Activated T-cell treated with anti-CD3 and anti-CD28 coated beads for 1 hour (primary cell): ENCODE measurements at places on chromosomes 12 and 14.

- DNase-seq, result no peak
These were observed 25.6 kb upstream of the SLC2A3 start for GRCh38 chr12:7961395-7962178.

GRCh38 chr12:39237004-39237403 lies 205.9 kb downstream of the KIF21A start:
- no peak for DNase-seq

DNA sequence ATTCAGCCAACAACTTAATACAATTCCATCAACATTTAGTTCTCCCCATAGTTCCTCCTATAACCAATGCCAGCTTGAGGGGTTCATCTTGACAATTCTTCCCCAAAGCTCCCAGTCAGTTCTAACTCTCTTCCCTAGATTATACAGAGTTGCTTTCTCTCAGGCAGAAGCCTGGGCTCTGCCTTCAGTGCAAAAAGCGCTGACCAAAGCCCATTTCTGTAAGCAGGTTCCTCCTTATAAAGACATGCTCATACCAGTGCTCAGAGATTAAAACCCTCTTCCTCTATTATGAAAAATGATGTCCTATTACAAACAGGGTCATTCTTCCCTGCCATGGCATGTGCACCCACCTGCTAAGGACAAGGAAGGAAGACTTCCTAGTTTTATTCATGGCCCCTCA lies 16.2 kb downstream of the SPIC start:
- no peak for DNase-seq

DNA sequence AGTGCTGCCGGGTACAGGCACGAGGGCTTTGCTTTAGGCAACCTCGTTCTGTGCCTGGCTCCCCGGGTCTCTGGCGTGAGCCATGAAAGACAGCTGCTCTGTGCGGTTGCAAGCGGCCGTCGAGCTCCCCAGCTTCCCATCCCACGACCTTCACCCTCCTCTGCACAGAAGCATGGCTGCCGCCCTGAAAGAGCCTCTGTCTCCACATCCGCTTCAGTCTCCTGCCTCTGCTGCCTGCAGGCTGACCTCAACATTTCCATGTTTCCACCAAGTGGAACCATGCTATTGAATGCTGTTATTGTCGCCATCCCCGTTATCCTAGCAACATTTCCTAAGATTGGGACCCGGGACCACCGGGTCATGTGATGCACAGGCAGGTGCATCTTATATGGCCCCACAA lies 57.1 kb downstream of the KDM2B start:
- no peak for DNase-seq

- DNase-seq, result no peak
These were observed 359.3 kb downstream of the BCL11B start for GRCh38 chr14:98912655-98913054.

GRCh38 chr12:30909349-30910037 lies 17.1 kb upstream of the TSPAN11 start:
- DNase-seq, result no peak

GRCh38 chr12:92961949-92962348 lies 32.9 kb upstream of the EEA1 start:
- no peak for DNase-seq

DNA sequence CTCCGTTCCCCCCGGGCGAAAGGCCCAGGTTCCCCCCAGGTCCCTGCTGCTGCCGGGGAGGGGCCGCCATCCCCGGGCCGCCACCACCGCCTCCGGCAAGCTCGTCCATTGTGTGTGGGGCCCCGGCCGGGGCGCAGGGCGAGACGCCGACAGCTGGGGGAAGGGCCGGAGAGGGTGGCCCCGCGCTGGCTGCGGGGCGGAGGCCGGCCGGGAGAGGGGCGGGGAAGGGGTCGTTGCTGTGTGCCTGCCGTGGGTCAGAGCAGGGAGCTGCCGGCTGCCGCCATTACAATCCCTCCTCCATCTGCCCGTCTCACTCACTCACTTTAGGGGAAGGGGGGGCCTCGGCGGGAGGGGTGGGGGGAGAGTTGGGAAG lies at the start of gene STRN3:
Gene STRN3 (minus strand): TSS at position 303 of the 373 bp plus-strand sequence. CDS start 194 bp downstream, at position 109.
- no peak for DNase-seq

- no peak for DNase-seq
These were observed 185.1 kb upstream of the DDHD1 start for GRCh38 chr14:53338192-53338591.

DNA sequence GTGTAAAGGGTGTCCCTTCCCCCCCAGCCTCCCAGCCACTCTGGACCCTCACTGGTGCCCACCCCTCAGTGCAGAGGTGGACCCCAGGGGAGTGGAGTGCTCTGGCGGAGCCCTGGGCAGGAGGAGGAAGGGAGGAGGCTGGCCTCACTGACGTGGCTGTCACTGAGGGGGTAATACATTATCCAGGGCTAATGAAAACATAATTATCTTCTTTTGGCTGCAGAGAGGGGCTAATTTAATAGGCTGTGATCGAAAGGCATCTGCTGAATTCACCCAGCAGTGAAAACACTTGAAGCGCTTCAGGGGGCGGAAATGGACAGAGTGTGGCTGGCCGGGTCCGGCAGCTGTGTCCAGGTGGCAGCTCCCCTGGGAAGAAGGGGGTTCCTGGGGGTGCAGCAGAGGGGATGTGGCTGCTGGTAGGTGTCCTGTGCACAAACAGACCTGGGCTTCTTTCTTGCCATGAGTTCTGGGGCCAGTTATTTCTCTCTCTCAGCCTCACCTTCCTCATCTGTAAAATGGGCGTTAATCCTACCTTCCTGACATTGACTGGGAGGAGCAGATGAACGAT lies 3.7 kb upstream of the NOS1 start:
- DNase-seq, result no peak

DNA sequence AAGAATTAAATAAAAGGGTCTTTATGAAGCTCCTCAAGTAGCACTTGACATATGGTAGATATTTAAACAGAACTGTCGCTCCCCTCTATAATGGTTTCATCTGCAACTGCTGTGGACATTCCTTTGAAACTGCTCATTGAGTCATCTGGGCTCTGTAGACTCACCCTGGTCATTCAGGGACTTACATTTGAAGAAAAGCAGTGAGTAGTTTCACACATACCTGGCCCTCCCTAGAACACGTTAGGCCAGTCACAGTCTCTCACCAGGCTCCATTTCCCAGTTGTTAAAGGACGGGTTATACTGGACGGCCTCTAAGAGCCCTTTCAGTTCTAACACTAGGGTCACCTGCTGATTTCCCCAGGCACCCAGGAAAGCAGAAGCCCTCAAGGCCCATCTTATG lies 217.0 kb downstream of the BCL11B start:
- DNase-seq, result no peak

GRCh38 chr12:124024776-124025175 lies 51.8 kb downstream of the ZNF664 start:
- no peak for DNase-seq

GRCh38 chr14:73661872-73662271 lies 17.1 kb downstream of the DNAL1 start:
- no peak for DNase-seq

GRCh38 chr12:101165319-101165718 lies 44.7 kb downstream of the SLC5A8 start:
- DNase-seq, result no peak

DNA sequence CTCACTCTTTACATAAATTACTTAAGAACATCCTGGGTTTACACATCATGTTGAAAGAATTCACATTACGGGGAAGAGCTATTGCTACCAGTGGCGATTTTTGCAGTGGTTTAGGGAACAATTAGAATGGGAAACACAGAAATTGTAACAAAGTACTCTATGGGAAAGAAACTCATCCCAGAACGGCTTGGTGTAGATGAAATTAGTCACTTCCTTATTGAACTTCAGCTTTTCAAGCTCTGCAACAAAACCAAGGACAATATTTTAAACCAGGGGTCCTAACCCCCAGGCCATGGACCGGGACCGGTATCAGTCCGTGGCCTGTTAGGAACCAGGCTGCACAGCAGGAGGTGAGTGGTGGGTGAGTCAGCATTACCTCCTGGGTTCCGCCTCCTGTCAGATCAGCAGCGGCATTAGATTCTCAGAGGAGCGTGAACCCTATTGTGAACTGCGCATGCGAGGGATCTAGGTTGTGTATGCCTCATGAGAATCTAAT lies 32.3 kb upstream of the FICD start:
- no peak for DNase-seq

DNA sequence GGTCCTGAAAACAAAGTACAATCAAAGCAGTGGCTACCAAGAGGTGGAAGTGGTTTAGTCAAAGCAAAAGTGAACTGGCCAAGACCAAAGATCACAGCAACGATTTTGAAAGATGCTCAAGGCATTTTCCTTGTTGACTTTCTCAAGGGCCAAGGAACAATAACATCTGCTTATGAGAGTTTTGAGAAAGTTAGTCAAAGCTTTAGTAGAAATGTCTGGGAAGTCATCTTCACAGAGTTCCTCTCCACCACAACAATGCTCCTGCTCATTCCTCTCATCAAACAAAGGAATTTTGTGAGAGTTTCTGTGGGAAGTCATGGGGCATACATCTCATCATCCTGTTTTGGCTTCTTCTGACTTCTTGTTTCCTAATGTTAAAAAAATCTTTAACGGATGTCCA lies 80.1 kb downstream of the PLEKHA5 start:
- DNase-seq, result no peak

DNA sequence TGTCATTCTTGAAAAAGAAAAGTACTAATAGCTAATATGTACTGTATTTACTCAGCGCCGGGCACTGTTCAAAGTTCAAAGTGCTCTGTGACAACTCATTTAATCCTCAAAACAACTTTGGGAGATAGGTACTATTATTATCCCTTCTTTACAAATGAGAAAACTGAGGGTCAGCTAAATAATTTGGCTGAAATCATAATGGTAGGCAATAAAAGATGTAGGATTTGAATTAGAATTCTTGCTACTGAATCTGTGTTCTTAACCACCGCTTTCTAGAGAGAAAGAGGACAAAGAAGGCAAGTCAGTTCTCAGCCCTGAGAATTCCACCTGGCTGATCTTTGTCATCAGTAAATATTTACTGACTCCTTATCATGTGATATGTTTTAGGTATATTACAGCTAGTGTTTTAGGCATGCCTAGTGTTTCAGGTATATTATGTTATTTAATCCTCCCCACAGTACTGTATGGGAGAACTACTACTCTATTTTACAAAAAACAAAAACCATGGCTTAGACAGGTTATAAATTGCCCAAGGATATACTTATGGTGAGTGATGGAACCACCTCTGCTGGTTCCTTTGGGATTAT lies 205.7 kb upstream of the GZMB start:
- no peak for DNase-seq
